Regular cardiac myocyte (primary cell): ENCODE measurements at places on chromosomes 6 and 20. TPM values are rescaled to one million over a fixed set of nuclear protein-coding genes. Genes with fewer than 3 reads are reported as not detected.

MACROD2 gene
- under 0.01 TPM in 2 replicates for total RNA-seq

ARG1 gene
- not detected in 2 replicates for total RNA-seq

MYBL2 gene
- 0.56 and 20.1 TPM in 2 replicates for total RNA-seq

BTN1A1 gene
- under 0.01 TPM in 1 of 2 replicates, not detected in the other for total RNA-seq

PKIB gene
- total RNA-seq: 1.2 and 4.8 TPM in 2 replicates

HCRTR2 gene
- total RNA-seq: not detected in 2 replicates

EDN3 gene
- not detected in 2 replicates for total RNA-seq
